ENCODE measurements at places on chromosomes 5 and 9.

DNA sequence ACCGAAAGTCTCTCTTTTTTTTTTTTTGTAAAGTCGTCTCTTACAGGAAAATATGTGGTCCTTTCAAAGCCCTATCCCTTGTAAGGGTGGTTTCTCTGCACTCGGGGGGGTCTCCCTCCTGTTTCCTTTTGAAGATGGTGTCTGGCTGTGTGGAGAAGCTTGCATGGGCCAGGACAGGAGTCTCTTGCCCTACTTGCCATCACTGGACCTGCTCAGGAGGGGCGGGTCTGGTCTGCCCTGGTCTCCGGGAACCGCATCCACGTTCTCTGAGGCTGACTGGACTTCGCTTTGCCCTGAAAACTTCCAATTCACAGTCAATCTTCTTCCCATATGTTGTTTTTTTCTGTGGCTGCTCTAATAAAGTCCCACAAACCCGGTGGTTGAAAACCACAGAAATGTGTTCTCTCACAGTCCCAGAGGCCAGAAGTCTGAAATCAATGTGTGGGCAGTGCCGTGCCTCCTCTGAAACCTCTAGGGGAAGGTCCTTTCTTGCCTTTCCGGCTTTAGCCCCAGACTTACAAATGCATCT lies 92.9 kb upstream of the IER5L start:
- DNase-seq: peak; percentile 30

GRCh38 chr9:69215774-69216485 lies 41.9 kb downstream of the TJP2 start:
- no peak for DNase-seq

DNA sequence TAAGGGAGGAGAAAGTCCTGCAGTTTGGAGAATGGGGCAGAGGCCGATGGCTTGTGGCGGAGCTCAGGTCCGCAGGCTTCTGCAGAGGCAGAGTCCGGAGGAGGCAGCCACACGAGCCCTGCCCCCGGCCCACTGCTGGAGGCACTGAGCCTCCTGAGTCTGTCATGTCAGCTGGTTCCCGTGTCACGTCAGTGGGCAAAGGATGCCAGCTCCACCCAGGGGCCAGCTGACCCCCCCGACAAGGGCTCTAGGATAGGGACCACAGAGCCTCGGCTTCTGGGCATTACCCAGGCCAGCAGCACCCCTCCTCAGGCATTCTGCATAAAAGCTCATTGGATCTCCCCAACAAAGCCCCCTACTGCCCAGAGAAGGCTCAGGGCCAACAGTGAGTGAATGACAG lies 8.5 kb downstream of the SH3PXD2B start:
- no peak for DNase-seq

DNA sequence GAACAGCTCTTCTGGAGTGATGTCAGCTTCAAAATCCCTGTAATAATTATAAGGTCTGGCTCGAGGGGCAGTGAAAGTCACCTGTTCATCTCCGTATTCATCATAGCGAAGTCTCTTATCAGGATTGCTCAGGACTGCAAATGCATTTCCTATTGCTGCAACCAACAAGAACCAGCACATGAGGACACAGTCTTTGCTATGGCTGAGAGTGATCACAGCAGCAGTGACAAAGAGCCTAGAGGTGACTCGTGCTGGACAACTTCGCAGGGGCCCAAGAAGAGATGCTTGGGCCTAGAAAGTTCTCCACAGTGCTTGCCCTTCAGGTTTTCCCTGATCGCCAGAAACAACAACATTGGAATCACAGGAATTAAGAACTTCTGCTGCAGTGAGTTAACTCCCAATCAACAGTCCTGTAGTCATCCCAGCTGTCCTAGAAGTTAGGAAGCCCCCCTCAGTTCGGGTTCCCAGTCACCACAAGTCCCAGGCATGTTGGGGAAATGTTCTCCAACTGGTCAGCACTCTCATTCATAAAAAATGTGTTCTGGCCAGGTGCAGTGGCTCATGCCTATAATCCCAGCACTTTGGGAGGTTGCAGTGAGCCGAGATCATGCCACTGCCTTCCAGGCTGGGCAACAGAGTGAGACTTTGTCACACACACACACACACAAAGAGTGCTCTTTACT lies 13.0 kb downstream of the DNAJC18 start:
- DNase-seq: peak; percentile 11

GRCh38 chr5:41935544-41935943 lies 10.5 kb downstream of the FBXO4 start:
- no peak for DNase-seq

- no peak for DNase-seq
Observed at GRCh38 chr5:178115814-178116142, 2.4 kb downstream of the N4BP3 start.

- no peak for DNase-seq
Observed at GRCh38 chr5:36202521-36202961, 39.2 kb downstream of the NADK2 start.

GRCh38 chr5:154478224-154478565 lies at the start of gene HAND1:
Gene HAND1 (minus strand): TSS chr5:154478227. CDS start chr5:154478008, 219 bp downstream.
- no peak for DNase-seq

DNA sequence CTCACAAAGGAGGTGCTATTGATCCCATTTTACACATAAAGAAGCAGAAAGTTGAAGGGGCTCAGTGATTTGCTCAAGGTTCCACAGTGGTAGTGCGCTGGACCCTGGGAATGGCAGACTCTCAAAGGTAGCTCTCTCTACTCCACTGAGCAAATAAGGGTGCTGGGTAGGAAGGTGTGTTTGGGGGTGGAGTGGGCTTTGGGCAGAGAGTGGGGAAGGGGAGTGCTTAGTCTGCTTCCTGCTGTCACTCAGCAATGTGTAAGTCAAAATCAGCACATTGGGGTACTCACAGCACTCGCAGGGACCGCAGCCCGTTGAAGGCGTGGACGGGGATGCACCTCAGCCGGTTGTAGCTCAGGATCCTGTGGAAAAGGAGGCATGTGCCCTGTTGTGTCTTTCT lies 142.8 kb upstream of the PANK3 start:
- DNase-seq: no peak

DNA sequence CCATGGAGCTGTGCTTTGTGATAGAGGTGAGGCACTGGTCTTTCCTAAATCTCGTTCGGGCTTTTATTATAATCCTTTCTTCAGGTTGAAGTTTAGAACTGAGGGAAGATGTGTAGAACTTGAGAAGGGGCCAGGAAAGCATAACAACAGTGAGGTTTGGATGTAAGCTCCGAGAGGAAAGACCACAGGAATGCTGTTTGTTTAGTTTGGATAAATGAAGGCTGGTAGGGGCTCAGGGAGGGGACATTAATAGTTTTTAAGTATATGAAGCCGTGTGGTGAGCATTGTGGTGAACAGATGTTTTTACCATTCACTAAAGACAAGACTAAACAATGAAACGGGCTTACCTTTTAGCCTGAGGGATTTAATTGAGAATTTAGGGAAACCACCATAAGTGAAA lies 130.8 kb downstream of the ARHGAP26 start:
- peak; percentile 89 for DNase-seq

GRCh38 chr9:114745879-114746550 lies 59.8 kb downstream of the TNFSF15 start:
- no peak for DNase-seq

DNA sequence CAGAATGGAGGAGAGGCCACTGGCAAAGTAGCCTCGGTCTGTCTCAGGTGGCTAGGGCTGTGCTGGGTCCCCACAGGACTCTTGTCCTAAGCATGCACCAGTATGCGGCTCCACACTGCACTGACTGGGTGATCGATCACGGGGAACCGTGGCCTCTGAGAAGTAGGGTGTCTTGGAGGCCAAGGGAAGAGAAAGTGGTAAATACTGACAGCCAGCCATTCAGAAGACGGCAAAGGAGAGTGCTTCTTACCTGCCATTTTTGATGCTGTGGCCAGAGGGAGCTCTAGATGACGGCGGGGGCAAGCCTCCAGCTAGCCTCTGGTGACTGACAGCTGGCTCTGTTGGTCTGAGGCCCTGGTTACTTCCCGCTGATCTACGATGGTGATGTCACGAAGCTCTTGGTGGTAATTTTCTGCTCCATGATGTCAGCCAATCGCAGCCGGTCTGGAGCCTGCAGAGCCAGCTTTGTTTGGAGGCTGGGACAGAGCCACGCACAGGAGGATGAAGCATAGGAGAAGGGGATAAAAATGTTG lies 40.4 kb upstream of the GADD45G start:
- DNase-seq: no peak

- DNase-seq: no peak
Observed at GRCh38 chr9:32801530-32801929, 18.2 kb downstream of the TMEM215 start.

DNA sequence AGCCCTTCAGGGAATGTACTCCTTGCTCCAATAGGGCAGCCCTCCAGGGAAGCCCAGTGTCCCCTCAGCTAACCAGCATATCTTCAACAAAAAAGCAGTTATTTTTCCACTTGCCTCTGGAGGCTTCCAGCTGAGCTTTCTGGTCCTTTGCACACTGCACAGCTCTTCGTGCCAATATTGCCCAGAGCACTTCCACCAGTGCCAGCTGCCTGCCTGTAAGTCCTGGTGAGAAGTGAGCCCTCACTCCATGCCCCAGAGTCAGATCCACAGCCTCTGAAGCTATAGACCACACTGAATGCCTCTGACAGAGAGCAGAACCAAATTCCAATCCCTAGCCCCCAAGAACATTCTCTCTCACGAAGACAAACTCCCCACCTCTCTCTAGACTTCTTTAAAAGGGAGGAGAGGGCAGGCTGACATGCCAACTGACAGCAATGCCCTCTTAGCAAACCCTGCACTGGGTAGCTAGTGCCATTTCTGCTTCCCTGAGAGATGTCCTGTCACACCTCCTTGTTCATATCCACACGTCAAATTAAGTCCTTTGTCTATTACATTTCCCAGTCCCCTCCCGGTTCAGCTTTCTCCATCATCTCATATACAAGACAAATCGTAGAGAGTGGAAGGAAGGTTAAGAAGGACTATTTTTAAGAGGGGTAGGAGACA lies 12.7 kb upstream of the HEXB start:
- DNase-seq: no peak

DNA sequence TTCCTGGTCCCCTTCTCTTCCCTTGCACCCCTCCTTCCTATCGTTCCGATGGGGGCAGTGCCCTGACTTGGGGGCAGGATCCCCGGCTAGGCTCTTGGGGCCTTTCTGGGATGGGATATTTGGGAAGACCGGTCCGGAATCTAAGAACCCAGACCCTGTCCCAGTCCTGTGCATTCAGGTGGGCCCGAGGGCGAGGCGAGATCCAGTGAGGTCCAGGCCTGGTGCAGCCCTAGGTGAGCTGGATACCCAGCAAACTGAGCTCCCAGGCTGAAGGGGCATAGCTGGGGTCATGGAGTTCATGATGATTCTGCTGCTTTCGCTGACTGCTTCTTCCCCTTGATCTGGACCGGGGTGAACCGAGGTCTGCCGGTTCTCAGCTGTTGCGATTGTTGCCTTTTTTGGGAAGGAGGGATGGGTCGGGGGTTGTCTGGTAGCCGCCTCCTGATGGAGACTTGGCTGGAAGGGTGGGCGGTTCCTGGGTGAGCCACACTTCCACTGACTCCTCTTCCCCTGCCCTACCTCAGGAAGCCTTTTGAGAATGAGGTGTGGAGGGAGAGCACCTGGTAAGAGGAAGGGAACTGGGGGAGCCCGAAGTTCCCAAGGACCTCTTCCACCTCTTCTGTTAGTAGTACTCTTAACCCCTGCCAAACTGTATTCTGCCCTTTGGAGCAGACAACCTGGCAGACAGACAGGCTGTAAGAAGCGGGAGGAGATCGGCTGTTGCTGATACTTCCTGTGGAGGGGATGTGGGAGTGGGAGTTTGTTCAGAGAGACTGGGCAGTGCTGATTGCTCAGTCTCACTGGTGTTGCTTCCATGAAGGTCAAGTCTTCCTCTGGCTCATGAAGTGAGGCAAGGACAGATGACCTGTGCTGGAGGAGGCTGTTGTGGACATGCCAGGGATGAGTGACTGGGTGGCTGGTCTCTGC lies 1.0 kb downstream of the LRRC8A start:
- no peak for DNase-seq

DNA sequence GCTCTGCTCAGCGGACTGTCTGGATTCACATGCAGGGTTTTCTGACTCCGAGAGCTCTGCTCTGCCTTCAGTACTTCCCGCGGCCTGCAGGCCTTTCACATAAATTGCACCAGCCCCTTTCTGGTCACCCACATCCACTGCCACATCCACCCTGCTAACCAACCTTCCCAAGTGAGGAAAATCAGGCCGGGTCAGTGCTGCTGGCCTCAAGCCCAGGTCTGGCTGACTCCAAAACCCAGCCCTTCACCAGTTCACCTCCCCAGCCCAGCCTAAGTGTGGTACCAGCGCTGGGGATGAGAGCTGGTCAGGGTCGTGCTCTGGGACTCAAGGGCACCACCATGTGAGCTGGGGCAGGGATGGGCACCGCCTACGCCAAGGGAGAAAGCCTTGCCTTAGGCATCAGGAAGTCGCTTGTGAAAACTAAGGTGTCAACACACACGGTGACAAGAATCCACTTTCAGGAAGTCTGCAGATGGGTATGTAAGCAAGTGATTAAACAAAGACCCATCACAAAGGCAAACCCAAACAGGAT lies 12.3 kb downstream of the LMAN2 start:
- no peak for DNase-seq

DNA sequence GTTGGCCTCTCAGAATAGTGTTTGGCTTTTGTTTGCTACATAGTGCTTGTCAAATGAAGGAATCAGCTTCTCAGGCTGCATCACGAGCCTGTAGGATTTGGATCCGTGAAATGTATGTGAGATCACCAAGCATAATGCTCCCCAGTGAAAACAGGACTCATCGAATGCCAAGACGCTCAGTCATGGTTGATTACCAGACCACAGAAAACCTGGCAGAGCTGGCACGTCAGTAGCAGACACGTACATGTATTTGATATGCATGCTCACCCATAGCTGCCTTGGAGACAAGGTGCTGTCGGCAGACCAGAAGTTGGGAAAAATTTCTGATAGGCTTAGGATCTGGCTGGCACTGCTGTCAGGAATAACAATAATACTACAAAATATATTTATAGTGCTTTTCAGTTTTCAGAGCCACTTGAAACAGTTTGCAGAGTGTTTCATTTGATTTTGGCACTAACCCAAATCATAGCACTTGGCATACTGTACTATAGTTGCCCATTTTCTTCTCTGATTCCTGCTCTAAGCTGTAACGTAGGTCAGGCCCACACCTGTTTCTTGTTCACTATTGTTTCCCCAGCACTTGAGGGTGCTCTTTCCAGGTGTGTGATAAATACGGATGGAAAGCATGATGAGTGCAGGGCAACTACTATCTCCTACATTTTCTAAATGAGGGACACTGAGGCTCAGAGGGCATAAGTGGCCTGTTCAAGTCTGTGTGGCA lies 226.1 kb downstream of the NR3C1 start:
- DNase-seq: peak; percentile 72

DNA sequence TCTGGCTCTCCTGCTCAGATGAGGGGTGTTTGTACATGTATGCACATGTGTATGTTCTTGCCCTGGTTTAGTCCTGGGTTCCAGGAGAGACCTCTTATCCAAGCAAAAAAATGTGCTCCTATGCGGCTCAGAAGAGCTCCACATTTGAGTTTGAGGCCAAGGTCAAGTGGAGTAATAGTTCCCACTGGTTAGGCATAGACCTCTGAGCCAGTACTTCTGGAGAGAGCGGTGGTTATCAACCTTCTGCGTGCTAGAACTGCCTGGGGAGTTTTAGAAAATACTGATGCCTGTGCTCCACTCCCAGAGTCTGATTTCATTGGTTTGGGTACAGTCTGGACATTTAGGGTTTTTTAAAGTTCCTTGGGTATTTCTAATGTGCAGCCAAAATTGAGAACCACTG lies 51.5 kb downstream of the LIX1 start:
- DNase-seq: no peak

Measured in AG09319 (cell line).